ENCODE measurements at places on chromosomes 6 and 20.
A peak's percentile ranks its signal among the peaks of the same experiment; 100 is the strongest.

- DNase-seq: no peak
Observed at GRCh38 chr6:37077191-37077904, 71.9 kb downstream of the FGD2 start.

- no peak for DNase-seq
Observed at GRCh38 chr6:62775427-62776022, 435.7 kb upstream of the FKBP1C start.

- DNase-seq: no peak
Observed at GRCh38 chr6:155066921-155067680, 72.0 kb downstream of the TIAM2 start.

DNA sequence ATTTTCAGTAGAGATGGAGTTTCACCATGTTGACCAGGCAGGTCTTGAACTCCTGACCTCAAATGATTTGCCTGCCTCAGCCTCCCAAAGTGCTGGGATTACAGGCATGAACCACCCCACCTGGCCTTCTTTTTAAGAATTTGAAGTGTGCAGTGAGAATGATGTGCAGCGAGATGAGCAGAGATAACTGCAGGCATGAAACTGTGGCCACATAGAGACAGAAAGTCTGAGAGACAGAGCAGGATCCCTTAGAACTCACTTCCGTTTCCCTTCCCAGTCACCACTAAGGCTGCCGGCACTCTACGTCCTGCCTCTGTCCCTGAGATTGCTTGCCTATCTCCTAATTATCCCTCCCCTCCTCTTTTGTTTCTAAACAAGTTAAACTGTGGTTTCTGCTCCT, 27.2 kb downstream of the IL22RA2 start:
- no peak for DNase-seq

DNA sequence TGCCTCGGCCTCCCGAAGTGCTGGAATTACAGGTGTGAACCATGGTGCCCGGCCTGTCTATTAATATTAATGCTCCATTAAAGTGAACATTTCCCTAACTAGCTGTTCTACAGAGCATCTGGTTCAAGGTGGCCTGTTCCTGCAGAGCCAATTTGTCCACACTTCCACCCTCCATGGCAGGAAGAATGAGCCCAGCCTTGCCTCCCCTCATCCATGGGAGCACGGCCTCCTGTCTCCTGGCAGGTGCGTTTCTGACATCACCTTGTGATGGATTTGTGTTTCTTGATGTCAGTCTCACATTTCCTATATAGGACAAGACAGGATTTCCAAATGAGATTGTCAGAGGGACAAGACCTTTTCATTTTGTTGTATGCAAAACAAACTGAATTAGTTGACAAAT, 105.7 kb upstream of the FRMD1 start:
- no peak for DNase-seq

DNA sequence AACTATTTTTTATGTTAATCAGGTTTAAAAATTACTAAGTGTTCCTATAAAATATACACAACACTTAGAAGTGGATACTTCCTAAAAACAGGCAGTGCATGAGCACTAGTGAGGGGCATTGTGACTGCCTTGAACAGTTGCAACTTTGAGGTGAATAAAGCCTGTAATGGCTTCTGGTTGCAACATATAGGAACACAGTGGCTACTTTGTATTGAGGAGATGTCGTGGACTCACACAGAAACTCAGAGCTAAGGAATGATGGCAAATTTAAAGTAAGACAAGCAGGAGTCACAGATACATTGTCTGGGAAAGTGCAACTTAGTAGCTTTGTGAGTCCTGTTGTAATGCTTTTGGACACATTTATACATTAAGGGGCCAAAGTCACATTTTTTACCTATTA, 861 bp upstream of the HLA-A start:
- no peak for DNase-seq

GRCh38 chr6:28767133-28767532, 156.7 kb downstream of the TRIM27 start:
- no peak for DNase-seq

DNA sequence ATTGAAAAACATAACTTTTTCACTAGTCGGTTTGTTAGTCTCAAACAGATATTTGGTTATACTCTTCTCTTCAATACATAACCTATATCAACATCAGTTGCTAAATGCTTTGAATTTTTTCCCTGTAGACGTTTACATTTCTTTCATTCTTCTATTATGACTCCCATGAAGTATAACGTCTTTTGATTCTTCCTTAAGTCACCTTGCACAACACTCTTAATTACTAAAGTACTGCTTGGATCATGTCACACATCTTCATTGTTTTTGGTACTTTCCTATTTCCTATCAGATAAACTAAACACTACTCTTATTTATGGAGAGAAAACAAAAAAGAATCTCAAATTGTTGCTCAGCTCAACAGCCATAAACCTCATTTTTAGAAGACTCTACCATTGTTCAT, 23.0 kb upstream of the BMP5 start:
- no peak for DNase-seq

GRCh38 chr20:43463527-43464218, 6.0 kb downstream of the SRSF6 start:
- no peak for DNase-seq

GRCh38 chr6:84583784-84584183, 180.6 kb downstream of the TBX18 start:
- no peak for DNase-seq

DNA sequence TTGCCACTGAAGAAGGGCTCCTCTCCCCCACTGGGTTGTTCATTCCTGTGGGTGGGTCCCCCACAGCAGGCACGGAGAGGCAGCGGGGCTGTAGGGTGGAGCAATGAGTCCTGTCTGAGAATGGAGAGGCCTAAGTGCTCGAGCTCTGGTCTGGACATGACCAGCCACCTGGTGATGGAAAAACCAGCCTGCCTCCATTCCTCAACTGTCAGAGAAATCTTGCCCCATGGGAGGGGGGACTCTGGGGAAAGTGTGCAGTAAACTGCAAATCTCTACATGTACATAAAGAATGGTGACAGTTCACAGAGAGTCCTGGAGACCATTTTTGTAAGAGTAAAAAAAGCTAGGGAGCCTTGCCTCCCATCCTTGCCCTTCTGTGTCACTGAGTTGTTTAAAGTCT, 34.1 kb downstream of the INSM1 start:
- DNase-seq: no peak

DNA sequence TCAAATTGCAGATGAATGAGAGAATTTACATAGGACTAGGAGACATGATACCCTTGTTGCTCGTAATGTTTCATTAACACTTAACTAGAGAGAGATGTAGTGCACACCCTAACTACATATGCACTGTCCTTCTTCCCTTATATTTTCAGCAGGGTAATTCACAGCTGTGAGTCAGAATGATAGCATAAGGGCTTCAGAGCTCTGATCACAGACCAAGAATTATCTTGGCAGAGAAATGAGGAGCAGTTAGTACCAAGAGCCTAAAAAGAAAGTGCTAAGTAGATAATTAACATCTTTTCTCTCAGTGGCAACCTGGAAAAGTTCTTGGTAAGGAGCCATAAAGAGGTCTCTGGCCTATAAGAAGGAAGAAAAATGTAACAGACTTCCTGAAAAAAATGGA, 35.8 kb downstream of the GRIK2 start:
- DNase-seq: peak; percentile 9

DNA sequence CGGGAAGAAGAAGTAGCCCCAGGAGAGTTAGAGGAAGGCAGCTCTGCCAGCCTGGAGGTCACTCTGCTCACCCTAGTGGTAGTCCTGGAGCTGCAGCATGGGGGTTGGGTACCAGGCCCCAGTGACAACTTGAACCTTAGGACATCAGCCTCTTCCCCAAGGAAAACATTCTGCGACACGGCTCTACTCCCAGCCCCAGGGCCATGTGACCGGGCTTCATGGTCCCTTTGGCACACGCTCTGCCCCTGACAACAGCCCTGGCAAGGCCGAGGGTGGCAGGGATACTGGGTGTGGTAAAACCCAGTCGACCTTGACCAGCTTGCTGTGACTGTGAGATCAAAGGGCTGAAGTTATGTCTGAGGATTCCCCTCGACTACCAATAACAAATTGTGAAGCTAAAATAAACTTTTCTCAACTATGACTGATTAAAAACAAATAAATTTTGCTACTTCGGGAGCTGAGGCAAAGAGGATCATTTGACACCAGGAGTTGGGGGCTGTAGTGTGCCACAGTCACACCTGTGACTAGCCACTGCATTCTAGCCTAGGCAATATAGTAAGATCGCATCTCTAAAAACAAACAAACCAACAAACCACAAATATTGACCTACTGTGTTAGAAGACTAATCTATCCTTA, 24.4 kb upstream of the ARID1B start:
- no peak for DNase-seq

DNA sequence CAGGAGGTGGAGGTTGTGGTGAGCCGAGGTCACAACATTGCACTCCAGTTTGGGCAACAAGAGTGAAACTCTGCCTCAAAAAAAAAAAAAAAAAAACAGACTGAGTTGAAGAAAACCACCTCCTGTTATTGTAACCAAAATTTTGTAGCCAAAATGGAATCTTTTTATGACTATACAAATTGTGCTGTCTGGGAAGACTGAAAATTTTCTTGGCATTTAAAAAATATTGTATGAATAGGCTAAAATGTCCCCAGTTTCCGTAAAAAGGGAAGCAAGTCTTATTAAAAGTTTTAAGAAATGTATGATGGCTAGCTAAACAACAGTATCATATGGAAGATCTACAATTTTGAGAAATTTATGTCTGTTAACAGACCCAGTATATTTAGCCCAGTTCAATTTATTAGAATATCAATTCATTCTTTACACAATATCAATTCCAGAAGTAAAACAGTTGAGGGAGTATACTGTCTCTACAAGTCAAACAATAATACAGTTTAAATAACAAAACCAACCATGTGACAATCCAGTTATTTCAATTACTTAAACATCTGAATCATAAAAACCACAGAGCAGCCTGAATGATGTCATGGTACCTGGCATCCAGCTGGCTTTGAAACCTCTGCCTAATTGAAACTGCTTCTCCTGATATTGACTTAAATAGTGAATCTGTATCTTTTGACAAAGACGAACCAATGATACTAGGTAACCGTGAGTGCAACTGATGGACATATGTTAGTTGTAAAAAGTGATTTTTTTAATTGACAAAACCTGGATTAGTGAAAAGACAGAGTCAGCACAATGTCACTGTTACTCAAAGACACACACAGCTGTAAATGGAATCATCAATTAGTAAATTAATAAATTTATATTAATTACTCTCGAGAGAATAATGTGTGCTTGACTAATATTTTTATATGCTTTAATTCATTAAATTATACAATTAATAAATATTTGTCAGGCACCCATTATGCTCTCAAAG, 166.6 kb upstream of the MARCKS start:
- peak; percentile 26 for DNase-seq
